ENCODE measurements at places on chromosomes 6 and 20. TPM values are rescaled to one million over a fixed set of nuclear protein-coding genes. Genes with fewer than 3 reads are reported as not detected.

The TOX2 gene
- total RNA-seq, result 2.0 TPM

The PSORS1C2 gene
- not detected for total RNA-seq

- no peak for DNase-seq
Measured at GRCh38 chr6:68139130-68139529, 496.0 kb upstream of the ADGRB3 start.

GRCh38 chr6:157244175-157244574 lies 79.1 kb downstream of the TMEM242 start:
- DNase-seq, result no peak

DNA sequence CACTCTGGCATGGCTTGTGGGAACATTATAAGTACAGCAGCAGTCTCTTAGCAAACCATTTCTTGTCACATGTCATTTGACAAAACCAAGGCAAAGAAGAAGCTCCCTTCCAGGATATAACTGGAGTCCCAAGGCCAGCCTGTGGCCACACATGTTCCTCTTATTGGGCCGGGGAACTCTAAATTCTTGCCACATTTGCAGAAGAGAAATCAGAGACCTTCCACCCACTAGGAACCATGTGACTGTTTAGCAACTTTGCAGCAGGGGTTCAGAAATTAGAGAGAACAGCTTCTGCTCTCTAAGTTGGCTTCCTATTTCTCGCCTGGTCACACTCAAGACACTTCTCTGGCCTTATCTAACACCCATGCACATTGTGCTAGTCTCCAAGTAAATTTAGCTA lies 20.4 kb upstream of the MEP1A start:
- no peak for DNase-seq

GRCh38 chr20:40241596-40242343 lies 447.3 kb downstream of the MAFB start:
- DNase-seq, result no peak

Measured in epithelial cell of proximal tubule (primary cell).